CD4-positive, alpha-beta T cell treated with Interleukin-21 for 1 hour (primary cell): ENCODE measurements at places on chromosomes 6 and 20.

GRCh38 chr20:49306903-49307620 lies 29.2 kb upstream of the ZNFX1 start:
- no peak for DNase-seq

DNA sequence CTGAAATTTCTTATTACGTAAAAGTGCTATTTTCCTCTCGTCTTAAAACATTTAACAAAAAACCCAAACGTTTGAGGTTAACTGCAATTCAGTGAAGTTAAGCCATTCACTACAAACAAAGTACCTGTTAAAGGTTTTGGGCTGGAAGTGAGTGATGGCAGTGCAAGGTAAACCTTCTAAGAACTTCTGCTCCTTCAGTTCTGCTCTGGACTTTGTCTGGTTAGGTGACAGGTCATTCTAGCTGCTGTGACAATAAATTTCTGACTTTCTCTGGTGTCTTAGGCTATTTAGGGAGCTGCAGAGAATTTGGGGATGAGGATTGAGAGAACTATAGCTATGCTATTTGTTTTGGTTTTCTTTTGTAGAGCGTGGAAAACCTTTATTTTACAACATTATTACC lies 36.5 kb upstream of the NEDD9 start:
- DNase-seq: no peak

DNA sequence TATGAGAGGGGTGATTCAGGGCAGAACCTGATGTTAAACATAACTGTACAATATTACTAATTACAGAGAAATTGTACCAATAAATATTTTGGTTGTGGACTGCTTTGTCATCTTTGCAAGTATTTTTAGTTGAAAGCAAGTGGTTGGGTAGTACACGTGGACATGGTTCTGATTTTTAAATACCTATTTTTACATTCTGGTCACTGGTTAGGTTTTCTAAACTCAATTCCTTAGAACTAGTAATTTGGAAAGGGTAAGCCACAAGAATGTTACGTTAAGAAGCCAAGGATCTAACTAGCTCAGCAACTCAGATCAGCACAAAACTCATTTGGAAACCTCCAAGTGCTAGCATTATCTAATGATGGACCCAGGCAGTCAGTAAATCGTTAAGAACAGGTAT lies 2.7 kb downstream of the EPB41L2 start:
- no peak for DNase-seq

DNA sequence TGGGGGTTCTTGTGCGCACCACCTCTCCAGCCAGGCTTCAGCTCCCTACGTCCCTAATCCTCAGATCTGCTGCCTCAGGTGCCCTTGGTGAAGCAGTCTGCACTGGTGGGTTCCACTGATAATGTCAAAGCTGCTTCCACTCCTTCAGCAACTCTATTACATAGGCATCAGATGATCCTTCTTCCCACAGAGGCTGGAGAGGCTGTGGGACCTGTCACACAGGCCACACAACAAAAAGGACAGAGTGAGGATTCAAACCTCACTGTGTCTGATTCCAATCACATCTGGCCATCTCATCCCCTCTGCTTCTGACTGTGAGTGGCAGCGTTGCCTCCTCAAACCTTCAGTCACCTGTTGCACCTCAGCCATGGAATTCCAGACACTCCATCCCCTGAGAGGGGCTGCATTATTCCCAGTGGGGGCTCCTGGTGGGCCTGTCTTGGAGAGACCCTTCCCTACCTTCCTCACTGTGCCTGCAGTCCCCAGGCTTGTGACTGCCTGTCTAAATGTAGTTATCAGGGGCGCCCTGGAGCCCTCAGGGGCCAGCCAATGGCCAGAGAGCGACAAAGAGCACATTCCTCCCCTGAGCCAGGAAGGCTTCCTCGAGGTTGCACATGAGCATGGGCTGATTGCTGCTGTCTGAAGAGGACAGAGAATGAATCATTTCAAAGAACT lies 211.4 kb upstream of the ECI2 start:
- no peak for DNase-seq

- DNase-seq: no peak
Measured at GRCh38 chr6:45305546-45305945, 22.6 kb upstream of the RUNX2 start.

- DNase-seq: no peak
Measured at GRCh38 chr6:150930841-150931240, 65.3 kb downstream of the MTHFD1L start.

DNA sequence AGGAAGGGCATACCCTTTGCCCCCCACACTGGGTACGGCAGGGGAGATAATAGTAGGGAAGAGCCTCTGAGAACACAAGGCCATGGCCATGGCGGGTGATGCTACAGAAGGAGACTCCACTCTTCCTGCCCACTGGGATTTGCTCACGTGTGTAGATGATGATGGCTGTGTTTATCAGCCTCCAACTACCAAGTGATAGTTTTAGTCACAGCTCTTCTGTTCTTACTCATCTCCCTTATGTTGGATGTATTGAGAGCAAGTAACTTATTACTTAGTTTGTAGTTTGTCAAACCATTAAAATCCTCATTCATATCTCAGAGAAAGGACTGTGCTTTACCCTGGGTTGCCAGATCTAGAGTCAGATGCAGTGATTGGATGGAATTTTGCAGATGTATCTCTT lies 66.0 kb downstream of the CDH26 start:
- DNase-seq: no peak

DNA sequence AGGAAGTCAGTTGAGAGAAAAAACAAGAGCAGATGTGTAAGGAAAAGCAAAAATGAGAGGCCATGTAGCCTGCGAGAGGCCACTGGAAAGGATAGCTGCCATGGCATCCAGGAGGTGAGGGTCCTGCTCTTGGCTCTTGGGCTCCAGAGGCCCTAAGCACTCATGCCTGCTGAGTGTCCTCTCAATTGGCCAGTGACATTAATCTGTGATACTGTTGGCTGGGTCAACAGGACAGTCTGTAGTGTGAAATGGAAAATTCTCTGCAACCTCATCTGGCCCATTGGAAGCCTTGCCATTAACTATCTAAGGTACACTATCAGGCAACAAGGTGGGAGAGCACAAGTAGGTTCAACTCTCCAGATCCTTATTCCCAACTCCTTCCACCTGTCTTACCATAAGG lies 180.9 kb downstream of the LY86 start:
- DNase-seq: no peak

GRCh38 chr6:69881322-69882151 lies 15.2 kb downstream of the COL19A1 start:
- DNase-seq: no peak

- no peak for DNase-seq
Measured at GRCh38 chr6:106609699-106610098, 19.6 kb downstream of the RTN4IP1 start.

DNA sequence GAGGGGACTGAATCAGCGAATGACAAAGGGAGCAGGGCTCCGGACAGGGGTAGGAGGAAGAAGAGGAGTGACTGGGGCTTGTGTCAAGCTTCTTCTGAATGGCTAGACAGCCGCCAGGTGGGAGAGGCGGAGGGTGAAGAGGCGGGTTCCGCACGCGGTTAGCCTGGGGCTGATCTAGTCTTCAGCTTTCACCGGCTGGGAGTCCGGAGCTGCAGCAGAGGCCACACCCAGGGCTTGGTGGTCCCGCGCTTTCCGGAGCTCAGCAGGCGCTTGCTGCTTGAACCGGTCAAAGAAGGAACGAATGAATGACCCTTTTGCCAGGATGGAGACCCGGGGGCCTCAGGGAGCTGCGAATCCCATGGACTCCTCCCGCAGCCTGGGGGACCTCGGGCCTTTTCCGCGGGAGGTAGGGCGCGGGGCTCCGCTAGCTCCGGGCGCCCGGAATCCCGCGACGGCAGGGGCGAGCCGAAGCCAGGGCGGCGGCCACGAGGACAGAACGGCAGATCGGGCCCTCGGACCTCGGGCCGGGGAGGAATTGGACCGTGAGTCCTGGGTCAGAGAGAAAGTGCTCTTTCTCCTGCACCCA lies at the start of gene C6orf141:
Gene C6orf141, plus strand, starts transcription at position 177 of the 586 bp plus-strand sequence. Its CDS starts 125 bp downstream, at position 302.
- no peak for DNase-seq

GRCh38 chr6:151059612-151060095 lies 180.1 kb upstream of the AKAP12 start:
- no peak for DNase-seq

- DNase-seq: no peak
Measured at GRCh38 chr20:24048024-24048611, 59.5 kb upstream of the GGTLC1 start.

GRCh38 chr6:9095729-9096128 lies 660.4 kb upstream of the SLC35B3 start:
- DNase-seq: no peak

GRCh38 chr6:136317021-136317694 lies 27.5 kb upstream of the BCLAF1 start:
- peak; percentile 79 for DNase-seq

GRCh38 chr6:51559059-51559458 lies 528.4 kb downstream of the PKHD1 start:
- no peak for DNase-seq

GRCh38 chr6:113848280-113848679 lies 8.9 kb upstream of the MARCKS start:
- no peak for DNase-seq

- no peak for DNase-seq
Measured at GRCh38 chr20:6599876-6600735, 167.4 kb upstream of the BMP2 start.

DNA sequence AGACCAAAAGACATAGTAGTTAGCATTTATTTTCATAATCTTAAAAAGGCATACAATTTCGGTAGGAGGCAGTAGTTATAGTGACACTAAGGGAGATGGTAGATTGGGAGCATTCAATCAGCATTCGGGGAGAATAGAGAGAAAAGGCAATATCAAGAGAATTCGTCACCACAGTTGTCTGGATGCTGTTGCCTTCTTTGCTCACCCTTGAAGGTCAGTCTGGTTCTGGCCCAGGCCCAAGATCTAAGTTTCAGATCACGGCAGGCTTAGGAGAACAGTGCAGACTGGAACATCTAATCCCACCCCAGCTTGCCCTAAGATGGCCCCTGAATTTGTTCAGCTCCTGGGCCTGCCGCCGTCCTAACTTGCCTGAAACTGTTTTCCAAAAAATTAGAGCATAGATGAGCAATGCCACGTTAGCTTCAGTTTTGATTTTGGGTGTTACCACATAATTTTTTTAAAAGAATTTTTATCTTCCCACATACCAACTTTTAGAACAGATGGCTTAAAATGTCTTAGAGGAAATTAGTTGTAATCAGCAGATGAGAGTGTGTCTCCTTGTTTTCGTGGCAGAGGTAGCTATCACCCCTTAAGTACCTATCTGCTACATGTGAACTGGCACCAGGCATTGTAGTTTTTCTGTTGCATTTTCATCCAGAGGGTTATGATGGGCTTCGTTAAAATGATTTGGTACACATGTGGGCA lies 8.3 kb upstream of the CEP85L start:
- DNase-seq: no peak

DNA sequence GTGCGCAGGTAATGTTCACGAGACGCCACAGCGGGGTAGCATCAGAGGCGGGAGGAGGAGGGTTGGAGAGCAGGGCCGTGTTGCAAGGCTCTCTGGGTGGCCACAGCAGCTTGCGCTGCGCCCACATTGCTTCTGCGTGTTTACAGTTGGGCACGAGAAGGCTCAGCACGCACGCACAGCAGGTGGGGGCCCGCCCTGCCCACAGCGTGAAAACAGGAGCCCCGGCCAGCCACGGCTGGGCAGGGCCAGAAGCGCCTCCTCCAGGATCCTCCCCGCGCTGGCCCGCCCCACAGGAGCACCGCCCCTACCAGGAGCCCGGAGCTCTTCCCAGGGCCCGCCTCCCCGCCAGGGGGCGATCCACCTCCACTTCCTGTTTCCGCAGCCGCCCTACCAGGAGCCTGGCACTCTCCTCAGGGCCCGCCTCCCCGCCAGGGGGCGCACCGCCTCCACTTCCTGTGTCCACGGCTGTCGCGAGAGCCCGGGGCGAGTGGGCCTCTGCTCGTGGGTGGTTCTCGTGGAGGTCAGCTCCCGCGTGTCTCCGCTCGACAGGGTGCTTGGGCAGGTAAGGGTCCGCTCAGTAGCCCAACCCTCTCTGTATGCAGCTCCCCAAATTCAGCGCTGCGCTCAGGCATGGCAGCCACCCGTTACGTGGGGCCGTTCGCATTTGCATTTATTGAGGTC lies at the start of gene FAM50B:
Gene FAM50B, plus strand, starts transcription at position 449 of the 681 bp plus-strand sequence. CDS start 439 bp downstream, outside the sequence.
- peak; percentile 93 for DNase-seq

DNA sequence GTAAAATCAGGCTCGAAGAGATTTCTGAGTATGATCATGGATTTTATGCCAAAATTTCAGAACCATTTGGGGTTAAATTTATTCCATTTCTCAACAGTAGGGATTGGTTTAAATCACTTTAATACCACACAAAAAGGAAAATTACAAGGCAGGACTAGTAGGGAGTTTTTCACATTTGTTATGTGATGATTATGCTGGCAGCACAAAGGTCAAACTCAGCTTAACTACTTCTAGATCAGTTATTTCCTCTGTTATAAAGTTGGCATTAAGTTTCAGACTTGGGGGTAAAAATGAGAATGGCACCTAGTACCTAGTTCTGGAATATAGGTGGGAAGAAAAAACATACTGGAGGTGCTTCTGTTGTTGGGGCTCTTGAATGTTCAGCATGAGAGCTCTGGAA lies 39.5 kb downstream of the PHF3 start:
- no peak for DNase-seq

DNA sequence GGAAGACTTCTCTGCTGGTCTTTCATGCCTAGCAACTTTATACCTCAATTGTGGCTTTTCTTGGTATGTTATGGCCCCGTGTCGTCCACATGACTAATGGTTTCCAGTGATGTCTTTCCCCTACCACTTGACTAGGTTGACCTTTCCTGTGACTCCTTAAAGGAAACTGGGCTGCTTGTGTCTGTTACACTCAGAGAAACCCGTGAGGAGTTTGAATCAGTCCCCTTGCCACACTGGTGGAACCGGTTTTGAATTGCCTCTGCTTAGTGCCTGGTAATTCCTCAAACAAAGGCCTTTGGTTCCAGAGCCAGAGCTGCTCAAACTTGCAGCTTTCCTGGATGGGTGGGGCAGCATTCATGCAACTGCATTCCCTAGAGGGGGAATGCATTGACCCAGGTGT lies 21.9 kb downstream of the ECT2L start:
- DNase-seq: no peak

DNA sequence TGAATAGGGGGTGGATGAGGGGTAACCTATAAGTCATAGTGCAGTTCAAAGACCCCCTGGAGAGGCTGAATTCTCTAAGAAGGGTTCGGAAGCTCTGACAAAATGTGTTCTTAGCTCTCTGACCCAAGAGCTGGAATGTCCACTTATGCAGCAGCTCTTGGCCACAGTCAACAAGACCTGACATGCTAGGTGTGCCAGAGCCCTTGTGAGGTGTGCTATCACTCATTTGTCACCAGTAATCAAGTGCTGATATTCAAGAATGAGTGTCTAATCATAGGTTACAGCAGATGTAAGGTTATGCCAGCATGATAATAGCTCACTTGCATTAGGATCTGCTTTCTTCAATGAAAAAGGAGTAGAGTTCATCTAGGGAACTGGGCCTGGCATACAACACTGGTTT lies 28.1 kb downstream of the TOMM6 start:
- no peak for DNase-seq

DNA sequence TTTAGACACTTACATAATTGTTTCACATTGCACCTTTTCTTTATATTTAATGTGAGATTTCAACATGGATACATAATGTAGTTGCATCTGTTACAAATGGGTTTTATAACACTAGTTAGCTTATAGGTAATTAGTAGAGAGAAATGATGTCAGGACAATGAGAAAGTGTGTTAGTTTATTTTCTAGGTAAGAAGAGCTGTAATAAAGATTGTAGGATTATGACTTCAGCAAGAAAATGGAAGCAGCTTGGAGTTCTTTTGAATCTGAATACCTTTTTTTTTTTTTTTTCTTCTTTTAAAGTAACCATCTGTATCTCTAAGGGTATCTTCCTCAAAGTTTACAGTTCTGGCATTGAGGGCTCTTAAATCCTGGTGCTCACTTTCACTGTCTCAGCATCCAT lies 35.3 kb downstream of the CD2AP start:
- DNase-seq: no peak

GRCh38 chr6:24797596-24798216 lies 1.0 kb downstream of the ARMH2 start:
- DNase-seq: no peak
